ENCODE measurements at places on chromosomes 6 and 20.

GRCh38 chr20:64233725-64234124, 21.8 kb upstream of the PCMTD2 start:
- DNase-seq = no peak

DNA sequence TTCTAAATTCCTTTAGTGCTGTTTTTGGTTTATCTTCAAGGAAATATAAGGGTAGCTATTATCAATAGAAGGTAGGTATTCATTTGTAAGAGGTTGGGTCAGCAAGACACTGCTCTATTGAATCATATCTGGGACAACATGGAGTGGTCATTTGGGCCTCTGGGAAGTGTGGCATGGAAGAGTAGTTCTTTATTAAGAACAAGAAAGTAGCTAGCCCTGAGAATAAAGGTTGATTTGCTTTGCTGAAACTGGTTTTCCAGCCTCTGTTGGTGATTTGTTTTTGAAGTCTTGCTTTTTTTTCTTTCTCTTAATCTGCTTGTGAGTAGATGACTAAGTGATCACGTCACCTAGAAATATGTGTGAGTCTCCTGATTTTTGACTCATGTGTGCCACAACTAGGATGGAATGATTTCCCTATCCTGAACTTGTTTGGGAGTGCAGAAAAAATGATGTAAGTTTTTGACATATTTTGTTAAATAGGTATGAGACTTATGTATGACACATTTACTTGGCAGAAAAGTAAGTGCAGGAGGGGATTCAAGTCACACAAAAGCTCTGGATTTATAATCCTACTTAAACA, 381.8 kb downstream of the CENPW start:
- DNase-seq = peak; percentile 47

DNA sequence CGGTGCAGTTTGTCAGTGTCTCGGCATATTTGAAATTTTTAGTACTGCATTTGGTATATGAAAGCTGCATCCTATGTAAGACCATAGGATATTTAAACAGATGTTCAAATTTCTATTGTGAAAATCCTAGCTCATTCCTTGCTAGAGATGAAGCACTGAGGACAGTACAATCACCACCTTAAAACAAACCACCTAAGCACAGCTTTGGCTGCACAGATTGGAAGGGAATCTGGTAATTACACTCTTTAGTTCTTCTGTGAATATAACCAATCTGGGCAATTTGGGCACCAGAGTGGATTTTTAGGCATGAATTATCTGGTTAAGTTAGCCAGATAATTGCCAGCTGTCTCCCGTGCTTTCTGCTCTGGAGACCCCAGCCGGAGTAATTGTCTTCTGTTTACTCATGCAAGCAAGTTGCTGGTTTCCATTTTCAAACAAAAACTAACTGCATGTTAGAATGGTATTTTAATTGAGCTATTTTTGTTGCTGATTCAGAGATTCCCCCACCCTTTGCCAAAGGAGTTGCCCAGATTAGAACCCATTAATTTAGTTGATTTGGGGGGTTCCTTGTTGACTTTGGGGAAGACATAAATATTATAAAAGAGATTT, 36.9 kb downstream of the E2F3 start:
- no peak for DNase-seq

- no peak for DNase-seq
Observed at GRCh38 chr20:48556956-48557355, 270.8 kb downstream of the PREX1 start.

DNA sequence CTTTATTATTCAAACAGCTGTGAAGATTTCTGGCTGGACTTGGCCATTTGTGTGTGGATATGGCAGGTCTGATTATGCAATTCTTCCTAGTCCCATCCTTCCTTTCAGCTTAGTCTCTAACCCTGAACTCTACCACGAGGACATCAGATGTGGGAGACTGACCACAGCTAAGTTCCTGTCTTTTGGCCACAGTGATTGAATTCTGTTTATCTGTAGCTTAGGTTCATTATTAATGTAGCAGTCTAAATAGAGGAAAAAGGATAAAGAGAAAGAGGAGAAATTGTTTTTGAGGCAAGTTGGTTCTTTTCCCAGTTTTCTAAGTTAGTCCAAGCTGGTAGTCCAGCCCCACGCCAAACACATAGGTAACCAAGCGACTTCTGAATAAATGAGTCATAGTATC, 598.9 kb downstream of the RFPL4B start:
- DNase-seq = no peak

- DNase-seq = no peak
Observed at GRCh38 chr6:127249621-127250020, 17.0 kb upstream of the RNF146 start.

GRCh38 chr6:15230827-15231226, 15.0 kb upstream of the JARID2 start:
- no peak for DNase-seq

DNA sequence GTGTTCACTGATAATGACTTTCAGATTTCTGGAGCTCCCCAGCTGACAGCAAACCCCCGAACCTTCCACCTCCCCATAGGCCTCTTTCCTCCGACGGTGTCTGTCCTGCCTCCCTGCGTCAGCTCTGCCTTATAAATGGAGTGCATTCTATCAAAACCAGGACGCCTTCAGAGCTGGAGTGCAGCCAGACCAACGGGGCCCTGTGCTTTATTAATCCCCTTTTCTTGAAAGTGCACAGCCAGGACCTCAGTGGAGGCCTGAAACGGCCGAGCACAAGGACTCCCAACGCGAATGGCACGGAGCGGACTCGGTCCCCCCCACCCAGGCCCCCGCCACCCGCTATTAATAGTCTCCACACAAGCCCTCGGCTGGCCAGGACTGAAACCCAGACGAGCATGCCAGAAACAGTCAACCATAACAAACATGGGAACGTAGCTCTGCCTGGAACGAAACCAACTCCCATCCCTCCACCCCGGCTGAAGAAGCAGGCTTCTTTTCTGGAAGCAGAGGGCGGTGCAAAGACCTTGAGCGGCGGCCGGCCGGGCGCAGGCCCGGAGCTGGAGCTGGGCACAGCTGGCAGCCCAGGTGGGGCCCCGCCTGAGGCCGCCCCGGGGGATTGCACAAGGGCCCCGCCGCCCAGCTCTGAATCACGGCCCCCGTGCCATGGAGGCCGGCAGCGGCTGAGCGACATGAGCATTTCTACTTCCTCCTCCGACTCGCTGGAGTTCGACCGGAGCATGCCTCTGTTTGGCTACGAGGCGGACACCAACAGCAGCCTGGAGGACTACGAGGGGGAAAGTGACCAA, 42.3 kb upstream of the NAA20 start:
- peak; percentile 85 for DNase-seq

DNA sequence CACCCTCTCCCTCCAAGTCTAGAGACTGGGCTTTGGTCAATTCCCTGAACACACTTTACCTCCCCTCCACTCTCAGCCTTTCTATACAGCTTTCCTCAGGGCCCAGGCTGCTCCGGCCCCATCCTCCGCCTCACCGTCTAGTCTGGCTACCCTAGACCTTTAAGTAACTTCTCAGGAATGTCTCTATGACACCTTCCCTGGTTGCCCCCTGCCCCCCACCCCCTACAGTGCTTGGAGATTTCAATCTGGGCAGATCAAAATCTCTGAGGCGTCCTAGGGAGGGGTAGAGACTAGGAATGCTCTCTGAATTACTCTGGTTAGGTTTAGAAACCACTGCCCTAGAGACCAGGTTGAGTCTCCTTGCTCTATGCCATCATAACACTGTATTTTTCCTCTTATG, 6.1 kb downstream of the UBE2J1 start:
- no peak for DNase-seq

- no peak for DNase-seq
Observed at GRCh38 chr20:23566199-23566932, 1.9 kb downstream of the CST9L start.

GRCh38 chr6:50369996-50370395, 320.3 kb upstream of the DEFB112 start:
- no peak for DNase-seq

- DNase-seq = peak; percentile 89
Observed at GRCh38 chr20:32727683-32728082, 15.6 kb downstream of the COMMD7 start.

- DNase-seq = peak; percentile 32
Observed at GRCh38 chr6:42551217-42551616, 12.6 kb upstream of the UBR2 start.

DNA sequence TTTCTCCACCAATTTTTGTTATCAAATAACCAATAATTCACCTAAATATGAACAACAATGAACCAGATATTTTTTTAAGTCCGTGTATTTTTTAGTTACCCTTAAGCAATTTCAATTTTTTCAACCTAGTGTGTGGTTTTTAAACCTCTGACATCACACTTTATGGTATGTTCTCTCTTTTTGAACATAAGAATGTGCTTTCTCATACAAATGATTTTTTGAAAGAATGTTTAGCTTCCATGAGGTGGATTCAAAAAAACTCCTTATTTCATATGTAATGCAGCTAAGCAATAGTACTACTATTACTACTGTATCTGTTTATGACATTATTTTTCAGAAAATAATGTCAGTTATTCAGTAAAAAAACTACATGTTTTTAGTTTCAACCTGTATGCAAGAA, 19.4 kb upstream of the MEI4 start:
- DNase-seq = no peak

GRCh38 chr6:37396571-37397180, 36.3 kb upstream of the CMTR1 start:
- DNase-seq = no peak

DNA sequence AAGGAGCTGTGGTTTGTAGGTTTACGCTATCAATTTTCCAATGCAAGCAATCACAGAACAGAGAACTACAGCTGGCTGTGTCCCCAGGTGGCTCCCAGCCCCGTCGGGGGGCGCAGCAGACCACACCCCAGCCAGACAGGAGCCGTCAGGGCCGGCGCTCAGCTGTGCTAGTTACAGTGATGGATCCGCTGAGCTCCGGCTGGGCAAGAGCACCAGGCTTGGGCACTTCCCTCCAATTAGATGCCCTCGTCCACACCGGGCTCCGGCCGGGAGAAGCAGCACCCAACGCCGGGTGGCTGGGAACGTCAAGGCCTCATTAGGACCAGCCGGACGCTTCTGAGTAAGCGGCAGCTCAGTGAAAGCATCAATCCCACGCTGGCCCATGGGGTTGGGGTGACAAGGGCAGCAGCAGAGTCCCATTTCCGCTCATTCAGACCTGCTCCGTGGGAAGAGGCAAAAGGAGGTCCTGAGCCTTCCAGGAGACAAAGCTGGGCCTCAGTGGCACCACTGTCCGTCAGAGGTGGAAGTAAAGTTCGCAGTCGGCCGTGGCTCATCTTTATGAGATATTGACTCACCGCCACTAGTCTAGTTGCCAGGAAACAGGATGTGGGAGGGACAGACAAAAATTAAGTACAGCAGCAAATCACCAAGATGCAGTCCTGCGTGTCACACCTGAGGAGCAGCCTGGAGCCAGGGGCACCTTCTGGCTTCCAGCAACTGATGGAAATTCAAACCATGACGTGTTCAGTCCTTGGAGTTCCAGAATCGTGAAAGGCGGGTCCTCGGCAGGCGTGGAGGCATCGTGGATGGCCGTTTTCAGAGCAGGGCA, 164.1 kb downstream of the TAF4 start:
- DNase-seq = no peak

GRCh38 chr6:2850538-2851113, 9.0 kb upstream of the SERPINB1 start:
- no peak for DNase-seq

GRCh38 chr6:77292564-77293546, 170.4 kb downstream of the HTR1B start:
- peak; percentile 18 for DNase-seq

DNA sequence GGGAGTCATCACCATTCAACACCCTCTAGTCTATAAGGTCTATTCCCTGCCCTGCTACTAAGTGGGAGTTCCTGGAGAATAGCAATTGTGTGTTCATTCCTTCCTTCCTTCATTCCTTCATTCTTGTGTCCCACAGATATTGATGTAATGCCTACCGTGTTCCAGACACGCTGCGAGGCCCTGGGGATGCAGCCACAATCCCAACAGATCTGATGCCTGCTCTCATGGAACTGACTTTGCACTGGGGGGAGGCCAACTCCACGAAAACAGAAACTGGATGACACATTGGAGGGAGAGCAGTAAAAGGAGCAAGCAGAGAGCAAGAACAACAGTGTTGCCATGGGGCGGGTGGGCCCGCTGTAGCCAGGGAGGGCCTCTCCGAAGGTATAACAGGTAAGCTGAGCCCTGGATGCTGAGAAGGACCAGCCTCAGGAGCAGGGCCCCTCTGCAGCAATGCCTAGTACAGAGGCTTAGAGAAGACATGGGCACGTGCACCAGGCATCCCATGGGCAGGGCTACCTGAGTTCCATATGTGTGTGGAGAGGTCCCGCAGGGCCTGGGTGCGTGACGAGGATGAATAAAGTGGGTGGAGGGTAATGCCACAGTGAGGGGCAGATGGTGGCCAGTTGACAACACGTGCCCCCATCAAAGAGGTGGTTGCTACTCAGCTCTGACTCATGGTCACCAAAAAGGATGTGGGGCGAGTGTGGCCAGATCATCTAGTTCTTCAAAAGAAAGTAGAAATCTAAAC, 173.9 kb downstream of the NFATC2 start:
- no peak for DNase-seq

GRCh38 chr6:168096271-168096764, 17.3 kb upstream of the FRMD1 start:
- DNase-seq = no peak

DNA sequence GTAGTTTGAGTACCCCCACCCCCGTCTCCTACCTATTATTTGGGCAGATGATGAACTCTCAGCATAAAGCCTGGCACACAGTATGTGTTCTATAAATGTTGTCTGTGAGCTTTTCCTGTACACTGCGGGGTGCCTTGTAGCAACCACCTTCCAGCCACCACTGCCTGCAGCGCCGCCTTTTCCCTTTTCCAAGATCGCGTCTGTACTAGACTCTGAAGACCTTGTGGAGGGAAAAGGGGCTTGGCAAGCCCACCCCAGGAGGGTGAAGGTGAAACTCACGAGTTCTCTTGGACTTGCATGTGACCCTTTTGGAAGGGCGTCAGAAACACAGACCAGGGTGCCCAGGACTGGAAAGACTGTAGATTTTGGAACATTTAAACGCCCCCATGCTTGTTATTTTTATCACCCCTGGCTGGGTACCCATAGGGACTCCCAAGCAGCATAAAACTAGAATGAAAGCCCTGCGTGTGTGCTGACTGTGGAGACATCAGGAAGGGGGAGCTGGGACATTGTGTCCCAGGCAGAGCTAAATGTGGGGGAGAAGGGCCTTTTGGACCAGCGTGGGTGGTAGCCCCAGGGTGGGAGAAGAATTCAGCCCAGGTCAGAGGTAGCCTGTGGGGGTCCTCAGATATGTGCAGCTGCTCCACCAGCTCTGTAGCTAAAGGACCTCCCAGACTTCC, 8.3 kb downstream of the BAK1 start:
- no peak for DNase-seq
